HAP-1 (cell line): ENCODE measurements at places on chromosomes 2 and 18.
A peak's percentile ranks its signal among the peaks of the same experiment; 100 is the strongest.

- no peak for DNase-seq
These were observed 166.3 kb downstream of the NRP2 start for GRCh38 chr2:205848601-205849000.

DNA sequence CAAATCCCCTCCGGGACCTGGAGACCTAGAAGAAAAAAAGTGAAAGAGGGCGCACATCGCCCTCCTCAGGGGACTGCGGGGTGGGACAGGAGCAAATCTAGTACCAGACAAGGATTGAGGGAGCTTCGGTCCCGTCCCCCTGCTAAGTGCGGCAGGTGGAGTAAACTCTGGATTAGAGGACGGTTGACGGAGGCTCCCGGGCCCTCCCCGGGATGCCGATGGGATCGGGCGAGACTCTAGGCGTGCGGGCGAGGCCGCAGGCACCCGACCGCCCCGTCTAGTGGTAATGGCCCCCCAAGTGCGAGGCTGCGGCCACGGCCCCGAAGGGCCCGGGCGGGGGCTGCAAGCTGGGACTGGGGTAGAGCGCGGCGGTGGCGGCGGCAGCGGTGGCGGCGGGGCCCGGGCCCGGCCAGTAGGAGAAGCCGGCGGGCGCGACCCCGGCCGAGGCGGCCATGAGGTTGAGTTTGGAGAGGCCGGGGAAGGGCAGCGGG is 3.5 kb downstream of the FEV start:
- DNase-seq: no peak

GRCh38 chr2:159891917-159892730 is 94.1 kb upstream of the CD302 start:
- no peak for DNase-seq

DNA sequence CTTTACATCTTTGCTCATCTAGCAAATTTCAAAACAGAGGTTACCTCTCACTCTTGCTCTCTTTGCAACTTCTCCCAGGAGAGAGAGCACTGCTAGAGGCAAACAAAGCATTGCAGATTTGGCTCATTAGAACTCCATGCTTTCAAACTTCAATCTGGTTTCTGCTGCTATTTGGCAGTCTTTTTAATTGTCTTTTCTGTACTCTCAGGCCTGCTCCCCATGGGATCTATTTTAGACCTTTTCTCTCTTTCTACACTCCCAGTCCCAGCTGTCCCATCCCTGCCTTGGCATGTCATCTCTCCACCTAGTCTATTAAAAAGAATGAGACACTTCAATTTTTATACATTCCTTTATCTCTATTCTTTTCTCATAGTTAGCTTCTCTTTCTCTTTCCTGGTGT is 15.2 kb downstream of the KCNJ3 start:
- no peak for DNase-seq

- DNase-seq: no peak
These were observed 1.1 kb downstream of the DNAJC27 start for GRCh38 chr2:24970483-24971285.

- no peak for DNase-seq
These were observed 68.7 kb upstream of the SPRED2 start for GRCh38 chr2:65501074-65501473.

DNA sequence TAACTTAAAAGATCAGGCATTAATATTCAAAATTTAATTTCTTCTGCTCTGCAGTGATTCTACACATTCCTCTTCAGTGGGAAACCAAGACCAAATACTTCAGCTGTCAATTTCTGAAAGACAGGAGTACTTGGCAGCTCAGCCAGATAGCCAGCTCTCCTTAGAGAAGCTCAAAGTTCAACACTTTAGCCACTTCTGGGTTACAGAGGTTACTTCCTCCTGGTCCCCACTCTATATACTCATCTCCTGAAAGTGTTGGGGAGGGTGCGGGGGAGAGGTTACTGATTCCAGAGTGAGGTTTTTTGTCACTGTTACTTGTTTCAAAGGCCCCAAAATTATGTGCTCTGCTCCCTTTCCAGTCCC is 4.1 kb downstream of the CYTIP start:
- no peak for DNase-seq

DNA sequence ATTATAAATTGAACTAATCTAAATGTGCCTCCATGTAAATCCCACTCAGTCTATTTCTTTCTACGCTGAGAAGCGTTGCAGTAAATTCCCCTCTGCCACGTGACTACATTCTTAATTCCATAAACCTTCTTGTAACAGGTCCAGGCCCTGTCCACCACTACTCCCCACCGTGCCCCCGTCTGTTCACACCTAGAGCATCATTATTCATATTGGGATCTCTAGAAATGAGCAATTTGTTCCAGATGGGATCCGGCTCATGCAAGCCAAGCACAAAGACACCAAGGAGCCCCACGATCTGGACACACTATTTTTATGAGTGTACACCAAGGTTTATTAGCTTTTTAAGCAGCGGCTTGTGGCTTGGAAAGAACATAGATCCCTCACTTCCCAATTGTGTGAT is 38.2 kb downstream of the BOLA3 start:
- no peak for DNase-seq

DNA sequence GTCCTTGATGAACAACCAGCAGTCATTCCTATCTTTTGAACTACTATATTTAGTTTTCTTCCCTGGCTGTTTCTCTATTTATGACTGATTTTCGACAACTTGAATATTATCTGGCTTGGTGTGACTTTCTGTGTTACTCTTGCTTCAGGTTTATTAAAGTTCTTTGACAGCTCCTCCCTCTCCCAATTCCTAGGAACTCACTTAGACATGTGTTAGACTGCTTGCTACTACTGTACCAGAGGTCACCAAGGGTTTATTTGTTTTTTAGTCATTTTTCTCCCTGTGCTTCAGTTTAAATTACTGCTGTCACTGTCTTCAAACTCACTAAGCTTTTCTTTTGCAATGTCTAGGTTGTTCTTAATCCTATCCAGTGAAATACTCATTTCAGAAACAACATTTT is 90.5 kb downstream of the TMEM131 start:
- DNase-seq: no peak

GRCh38 chr2:183021613-183022012 is 16.6 kb downstream of the NCKAP1 start:
- no peak for DNase-seq

DNA sequence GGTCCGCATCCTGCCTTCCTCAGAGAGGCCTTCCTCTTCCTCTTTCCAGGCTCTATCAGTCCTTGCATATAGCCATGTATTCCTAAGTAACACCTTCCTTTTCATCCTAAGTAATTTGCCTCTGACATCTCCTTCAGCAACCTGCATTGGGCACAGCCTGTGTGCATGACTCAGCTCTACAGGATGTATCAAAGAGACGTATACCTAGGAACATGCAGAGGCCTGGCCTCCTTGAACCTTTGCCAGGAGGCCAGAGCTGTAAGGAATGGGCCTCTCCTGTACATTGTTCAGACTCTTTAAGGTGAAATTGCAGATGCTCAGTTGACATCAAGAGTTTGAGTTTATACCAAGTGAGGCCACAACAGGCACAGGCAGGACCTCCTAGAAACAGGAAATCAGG is 76.0 kb upstream of the CELF4 start:
- DNase-seq: no peak

DNA sequence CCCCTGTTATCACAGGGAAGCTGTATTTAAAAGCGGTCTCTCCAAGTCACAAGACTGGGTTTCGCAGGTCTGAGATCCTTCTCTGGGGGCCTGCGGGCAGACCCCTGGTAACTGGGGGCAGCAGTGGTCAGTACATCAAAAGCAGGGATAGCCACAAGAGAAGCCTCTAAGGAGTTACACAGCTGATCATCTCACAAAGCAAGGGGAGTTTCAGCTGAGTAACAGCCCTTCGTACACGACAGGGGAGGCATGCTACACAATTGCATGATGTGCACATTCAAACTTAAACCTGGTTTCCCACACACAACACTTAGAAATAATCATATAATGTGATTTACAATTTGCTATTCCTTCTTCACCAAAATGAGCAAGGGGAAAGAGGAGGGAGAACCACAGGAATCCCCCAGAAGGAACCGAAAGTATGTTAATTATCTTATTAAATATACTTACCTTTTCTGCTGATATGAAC is 87.5 kb downstream of the TMEM131 start:
- DNase-seq: no peak

GRCh38 chr2:176747928-176748327 is 464.7 kb upstream of the HNRNPA3 start:
- no peak for DNase-seq

DNA sequence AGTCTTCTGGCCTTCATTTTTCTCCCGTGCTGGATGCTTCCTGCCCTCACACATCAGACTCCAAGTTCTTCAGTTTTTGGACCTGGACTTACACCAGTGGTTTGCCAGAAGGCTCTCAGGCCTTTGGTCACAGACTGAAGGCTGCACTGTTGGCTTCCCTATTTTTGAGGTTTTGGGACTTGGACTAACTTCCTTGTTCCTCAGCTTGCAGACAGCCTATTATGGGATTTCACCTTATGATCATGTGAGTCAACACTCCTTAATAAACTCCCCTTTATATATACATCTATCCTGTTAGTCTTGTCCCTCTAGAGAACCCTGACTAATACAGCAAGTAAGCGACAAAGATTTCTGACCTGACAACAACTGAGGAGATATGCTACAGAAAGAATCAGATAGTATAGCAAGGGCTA is 7.2 kb downstream of the CDC42EP3 start:
- DNase-seq: no peak

DNA sequence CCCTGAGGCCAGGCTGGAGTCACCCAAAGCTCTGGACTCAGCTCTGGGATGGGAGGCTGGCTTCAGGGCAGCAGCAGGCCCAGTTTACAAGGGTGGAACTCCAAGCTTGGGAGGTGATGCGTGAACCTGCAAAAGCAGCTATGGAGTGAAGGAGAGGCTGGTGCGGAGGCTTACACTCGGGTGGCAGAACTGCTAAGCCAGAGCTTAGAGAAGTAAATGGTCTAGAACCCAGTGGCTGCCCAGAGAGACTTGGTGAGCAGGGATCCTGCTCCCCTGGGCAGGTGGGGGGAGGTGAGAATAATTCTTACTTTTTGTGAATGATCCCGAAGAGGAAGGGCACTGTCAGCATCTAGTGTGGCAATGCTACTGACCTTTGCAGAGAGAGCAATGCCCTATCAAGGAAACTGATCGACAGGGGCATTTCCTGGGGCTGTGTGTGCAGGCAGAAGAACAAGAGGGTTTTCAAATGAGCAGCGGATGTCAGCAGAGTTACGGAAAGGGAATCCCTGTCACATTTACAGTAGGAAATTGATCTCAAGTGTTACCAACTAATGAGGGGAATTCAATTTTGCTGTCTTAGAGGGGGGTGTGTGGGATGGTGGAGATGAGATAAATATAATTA is 80.4 kb downstream of the TGFA start:
- no peak for DNase-seq

- no peak for DNase-seq
These were observed 18.6 kb downstream of the EHBP1 start for GRCh38 chr2:62724106-62724505.

GRCh38 chr2:225027061-225027762 is 15.1 kb downstream of the DOCK10 start:
- no peak for DNase-seq

GRCh38 chr2:149679286-149679685 is 91.7 kb upstream of the MMADHC start:
- no peak for DNase-seq

- no peak for DNase-seq
These were observed 29.0 kb downstream of the LAMA3 start for GRCh38 chr18:23718243-23718720.

DNA sequence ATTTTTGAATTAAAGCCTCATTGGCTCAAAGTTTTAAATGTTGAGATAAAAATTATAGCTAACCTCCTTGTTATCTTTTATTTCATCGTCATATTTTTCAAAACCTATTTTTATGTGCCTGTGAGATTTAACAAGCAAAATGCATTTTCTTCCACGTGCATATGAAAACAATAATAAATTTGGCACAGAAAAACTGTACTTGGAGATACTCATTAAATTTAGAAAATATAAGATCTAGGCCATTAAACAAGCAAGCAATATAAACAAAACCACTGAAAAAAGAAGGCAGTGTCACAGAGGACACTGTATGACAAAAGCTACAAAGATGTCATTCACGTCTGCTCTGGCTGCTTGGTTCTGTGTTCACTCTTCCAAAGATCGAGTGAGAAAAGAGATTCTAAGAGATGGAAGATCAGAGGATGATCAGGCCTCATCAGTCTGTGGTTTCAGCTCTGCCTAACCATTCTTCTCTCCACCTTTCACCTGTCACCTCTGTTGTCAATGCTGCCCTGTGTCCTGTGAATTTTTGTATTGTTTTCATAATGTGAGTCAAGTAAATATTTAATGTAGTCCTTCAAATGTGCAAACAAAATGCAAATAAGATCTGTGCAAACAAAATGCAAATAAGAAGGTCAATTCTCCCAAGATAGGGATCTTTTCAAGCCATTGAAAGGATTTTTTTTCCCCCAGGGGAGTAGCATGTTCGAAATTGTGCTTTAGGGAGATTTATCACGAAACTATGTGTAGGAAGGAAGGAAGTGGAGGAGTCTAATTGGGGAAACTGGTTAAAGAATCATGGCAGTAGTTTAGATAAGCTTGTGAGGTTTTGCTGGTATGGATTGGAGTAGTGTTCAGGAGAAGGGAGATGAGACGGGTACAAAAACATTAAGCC is 138.7 kb upstream of the RBMS1 start:
- peak; percentile 32 for DNase-seq

GRCh38 chr2:128594651-128594910 is 275.9 kb upstream of the HS6ST1 start:
- no peak for DNase-seq

DNA sequence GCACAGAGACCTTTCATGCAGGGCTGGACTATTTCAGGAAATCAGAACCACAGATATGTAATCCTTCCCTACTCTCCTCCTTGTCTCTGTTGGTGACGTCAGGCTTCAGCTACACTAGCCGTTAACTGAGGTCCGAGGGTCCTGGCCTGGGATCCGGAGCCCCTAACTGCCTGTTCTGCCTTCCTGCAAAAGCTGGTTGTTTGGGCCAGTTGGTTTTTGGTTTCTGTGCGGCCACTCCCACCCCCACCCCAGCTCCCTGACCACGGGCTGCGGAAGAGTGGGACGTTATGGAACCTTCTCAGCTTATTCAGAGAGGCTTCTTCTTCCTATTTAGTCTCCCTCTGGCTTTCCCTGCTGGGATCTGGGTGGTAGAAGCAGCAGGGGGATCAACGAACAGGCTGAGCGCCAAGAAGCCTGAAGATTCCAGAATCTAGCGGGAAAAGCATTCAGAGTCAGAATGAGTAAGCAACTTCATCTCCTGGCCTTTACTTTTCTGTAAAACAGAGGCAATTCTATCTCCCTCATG is 49.3 kb upstream of the ROCK2 start:
- DNase-seq: no peak

DNA sequence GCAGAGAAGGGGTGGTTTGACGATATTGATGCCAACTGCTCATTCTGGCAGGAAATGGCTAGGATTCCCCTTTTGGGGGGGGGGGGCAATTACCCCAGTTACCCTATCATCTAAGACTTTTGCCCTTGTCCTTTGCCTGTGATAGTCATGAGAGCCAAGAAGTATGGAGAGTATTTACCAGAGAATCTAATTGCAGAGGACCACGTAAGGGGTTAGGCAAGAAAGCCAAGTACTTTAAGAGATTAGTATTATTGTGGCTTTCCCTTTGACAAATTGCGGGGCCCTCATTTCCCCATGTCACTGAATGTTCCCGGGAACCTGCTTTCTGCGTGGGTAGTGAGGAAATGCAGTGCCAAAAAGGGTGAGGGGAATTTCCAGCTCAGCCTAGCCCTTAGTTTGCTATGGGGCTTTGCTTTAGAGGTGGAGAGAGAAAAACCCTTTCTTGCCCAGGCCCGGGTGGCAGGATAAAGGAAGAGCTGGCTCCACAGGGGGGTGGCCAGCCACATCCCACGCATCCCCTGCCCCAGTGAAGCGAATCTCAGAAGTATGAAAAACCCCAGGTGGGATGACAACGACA is 1.5 kb downstream of the AQP4 start:
- DNase-seq: no peak

GRCh38 chr2:72782520-72782919 is 43.3 kb downstream of the EXOC6B start:
- DNase-seq: peak; percentile 14
